Cardiac fibroblast (primary cell): ENCODE measurements at places on chromosomes 7 and 10.

- DNase-seq: no peak
These were observed 362.3 kb downstream of the GATA3 start for GRCh38 chr10:8416760-8417159.

- peak; percentile 80 for DNase-seq
These were observed 68.6 kb downstream of the LHPP start for GRCh38 chr10:124530215-124530665.

DNA sequence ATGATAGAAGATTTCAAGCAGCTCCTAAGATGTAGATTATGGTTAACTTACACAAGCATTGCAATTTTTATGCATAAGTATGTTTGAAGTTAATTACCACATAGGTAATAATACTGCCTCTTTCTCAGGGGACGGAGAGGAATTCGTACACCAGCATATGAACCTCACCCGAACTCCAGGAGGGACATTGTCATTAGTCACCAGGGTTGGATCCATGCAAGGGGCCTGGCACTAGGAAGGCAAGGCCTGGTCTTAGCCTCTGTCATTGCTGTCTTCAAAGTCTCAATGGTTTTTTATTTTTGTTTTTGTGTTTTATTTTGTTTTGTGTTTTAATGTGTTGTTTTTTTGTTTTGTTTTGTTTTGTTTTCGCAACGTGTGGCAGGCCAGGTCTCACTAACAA, 145.6 kb upstream of the PPP2R2D start:
- no peak for DNase-seq

GRCh38 chr7:149704507-149704906, 68.9 kb downstream of the ZNF467 start:
- peak; percentile 29 for DNase-seq

- no peak for DNase-seq
These were observed 42.7 kb upstream of the SEMA3D start for GRCh38 chr7:85229544-85229943.

- DNase-seq: no peak
These were observed 106.3 kb downstream of the DYNC1I1 start for GRCh38 chr7:95878677-95879076.

GRCh38 chr10:58164517-58164916, 103.2 kb downstream of the IPMK start:
- no peak for DNase-seq

GRCh38 chr10:3982746-3983442, 197.9 kb upstream of the KLF6 start:
- DNase-seq: no peak

DNA sequence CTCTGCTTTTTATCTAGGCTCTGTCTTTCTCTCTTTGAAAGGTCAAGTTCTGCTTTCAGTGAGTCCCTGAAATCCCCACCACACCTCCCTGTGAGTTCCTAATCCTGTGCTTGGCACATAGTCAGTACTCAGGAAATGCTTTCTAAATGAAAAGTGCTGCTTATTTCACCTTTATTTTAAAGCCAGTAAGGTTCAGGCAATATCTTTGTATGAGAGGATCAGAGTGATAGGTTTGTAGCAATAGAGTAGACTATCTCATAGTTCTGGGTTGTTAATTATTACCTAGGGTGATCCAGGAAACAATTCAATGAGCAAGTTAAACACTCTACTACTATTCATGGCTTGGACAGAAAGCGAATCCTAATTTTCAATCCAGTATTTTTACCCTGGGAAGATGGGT, 7.4 kb upstream of the LAMB1 start:
- no peak for DNase-seq

DNA sequence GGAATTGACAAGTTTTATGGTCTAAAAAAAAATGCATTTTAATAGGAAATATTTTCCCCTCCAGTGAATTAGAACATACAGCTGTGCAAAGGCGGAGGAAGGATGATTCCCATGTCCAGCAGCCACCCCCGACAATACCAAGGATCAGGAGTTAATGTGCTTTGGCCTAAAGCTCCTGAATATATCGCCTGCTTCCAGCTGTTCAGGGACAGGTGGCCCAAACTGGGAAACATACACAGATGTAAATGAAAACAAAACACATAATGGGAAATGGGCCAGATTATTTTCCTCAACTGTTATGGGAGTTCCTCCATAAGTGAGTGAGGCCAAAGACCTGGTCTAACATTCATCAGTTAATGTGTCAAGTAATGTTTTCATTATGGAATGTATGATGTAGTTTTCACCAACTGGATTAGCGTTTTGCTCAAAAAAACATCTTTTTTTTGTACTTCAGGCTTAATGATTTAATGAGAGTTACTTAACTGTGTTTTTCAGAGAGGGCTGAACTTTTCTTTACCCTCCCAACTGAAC, 55.1 kb upstream of the LAMB1 start:
- DNase-seq: no peak

GRCh38 chr7:54888067-54888733, 129.2 kb upstream of the SEC61G start:
- DNase-seq: peak; percentile 5

DNA sequence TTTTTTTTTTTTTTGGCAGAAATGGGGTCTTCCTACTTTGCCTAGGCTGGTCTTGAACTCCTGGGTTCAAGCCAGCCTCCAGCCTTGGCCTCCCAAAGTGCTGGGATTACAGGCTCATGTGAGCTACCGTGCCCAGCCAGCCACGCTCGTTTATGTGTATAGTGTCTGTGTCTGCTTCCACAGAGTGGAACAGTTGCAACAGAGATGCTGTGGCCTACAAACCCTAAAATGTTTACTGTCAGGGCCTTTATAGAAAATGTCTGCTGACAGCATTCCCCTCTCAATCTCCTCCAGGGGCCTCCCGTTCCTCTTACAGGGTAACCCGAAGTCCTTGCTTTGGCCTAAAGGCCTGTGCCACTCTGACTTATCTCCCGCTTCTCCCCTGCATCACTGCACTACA, 87.6 kb upstream of the LEP start:
- no peak for DNase-seq

DNA sequence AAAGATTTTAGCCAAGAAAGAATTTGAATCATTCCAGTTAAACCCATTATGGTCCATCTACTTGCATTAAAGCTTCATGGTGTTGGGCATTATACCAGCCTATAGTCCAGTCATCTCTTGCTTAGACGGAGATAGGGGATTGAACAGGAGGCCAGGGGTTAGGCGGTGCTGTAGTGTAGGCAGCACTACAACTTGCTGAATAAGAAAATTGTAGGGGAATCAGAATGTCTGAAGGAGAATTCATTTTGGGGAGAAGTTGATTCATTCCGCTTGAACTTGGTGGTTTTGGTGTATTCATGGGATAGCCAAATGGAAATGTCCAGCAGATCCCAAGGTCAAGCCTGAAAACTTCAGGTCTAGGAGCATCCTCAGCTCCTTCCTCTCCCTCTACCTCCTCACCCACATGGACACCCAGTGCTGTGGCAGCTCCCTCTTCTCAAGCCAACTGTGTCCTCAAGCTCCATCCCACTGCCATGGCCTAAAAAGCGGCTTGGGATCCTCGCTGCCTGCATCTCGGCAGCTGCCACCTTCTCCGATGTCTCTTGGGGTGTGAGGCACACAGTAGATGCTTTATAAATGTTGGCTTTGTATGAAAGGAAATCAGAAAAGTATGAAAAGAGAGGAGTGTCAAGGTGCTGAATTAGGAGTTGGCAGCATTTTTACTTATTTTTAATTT, 63.6 kb upstream of the MNX1 start:
- no peak for DNase-seq

GRCh38 chr10:77889277-77889903, 37.2 kb downstream of the DLG5 start:
- no peak for DNase-seq

DNA sequence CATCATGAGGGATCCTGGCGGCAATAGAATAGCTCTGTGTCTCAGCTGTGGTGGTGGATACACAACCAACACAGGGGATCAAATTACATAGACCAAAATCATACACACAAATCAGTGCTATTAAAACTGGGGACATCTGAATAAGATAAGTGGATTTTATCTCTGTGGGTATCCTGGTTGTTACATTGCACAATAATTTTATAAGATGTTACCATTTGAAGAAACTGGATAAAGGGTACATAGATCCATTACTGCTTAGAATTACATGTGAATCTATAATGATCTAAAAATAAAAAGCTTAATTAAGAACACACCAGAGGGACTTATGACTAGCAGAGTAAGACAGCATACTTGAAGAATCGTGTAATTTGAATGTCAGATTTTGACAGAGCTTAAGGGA, 8.2 kb upstream of the FAM3C start:
- DNase-seq: no peak
